ENCODE measurements at places on chromosomes 1 and 21.

GRCh38 chr1:80251591-80251990, 1245.1 kb upstream of the ADGRL4 start:
- DNase-seq: no peak

- no peak for DNase-seq
These were observed 320.2 kb downstream of the PDE4B start for GRCh38 chr1:66112744-66113400.

GRCh38 chr1:171940368-171940767, 99.1 kb downstream of the DNM3 start:
- no peak for DNase-seq

- DNase-seq: no peak
These were observed 11.5 kb downstream of the ABL2 start for GRCh38 chr1:179217943-179218507.

- DNase-seq: no peak
These were observed 16.6 kb downstream of the GRIK3 start for GRCh38 chr1:37017720-37018119.

DNA sequence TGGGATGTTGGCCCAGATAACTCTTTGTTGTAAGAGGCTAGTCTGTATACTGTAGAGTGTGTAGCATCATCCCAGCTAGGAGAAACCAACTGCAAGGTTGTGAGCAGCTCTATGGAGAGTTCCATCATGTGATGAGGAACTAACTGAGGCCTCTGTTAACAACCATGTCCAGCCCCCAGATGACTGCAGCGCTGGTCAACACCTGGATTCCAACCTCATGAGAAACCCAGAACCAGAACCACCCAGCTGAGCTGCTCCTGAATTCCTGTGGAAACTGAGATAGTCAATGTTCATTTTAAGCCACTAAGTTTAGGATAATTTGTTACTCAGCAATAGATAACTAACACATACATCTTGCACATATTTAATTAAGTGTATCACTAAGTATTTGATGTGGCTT, 41.6 kb upstream of the SLC2A1 start:
- DNase-seq: no peak

DNA sequence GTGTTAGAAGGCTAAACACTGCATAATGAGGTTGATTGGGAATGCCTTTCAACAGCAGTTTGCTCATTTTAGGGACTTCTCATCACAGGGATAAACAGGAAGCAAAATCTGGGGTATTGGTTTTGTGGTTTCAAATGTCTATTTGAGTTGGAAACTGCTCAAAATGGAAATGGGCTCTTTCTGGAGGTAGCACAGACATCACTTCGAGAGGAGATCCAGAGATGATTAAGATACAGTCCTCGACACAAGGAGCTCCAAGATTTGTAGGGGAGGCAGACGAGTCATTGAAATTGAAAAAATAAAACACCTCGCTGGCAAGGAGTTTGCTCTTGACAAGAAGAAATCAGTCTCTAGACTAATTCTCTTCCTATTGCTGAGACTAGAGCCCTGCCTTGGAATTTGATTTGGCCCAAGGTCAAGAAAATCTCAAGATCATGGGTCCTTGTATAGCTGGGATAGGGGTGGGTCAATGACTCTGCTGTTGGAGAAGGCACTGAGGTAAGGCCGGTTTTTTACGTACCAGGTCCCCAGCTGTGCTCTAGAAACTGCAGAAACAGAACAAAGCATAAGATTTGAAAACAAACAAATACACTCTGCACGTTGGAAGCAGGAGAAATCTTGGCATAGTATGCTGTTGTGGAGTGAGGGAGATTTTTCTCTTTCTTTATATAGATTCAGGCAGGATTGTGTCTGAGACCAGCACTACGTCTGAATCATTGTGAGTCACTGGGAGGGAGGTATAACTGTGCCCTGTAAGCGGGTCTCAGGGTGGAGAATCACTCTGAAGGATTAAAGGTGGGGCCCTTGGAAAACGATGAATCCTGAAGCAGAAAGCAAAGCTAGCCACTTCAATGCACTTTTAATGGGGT, 17.7 kb upstream of the KLHDC8A start:
- DNase-seq: peak; percentile 47

- DNase-seq: no peak
These were observed 4.4 kb downstream of the CYB561D1 start for GRCh38 chr1:109498161-109498801.

DNA sequence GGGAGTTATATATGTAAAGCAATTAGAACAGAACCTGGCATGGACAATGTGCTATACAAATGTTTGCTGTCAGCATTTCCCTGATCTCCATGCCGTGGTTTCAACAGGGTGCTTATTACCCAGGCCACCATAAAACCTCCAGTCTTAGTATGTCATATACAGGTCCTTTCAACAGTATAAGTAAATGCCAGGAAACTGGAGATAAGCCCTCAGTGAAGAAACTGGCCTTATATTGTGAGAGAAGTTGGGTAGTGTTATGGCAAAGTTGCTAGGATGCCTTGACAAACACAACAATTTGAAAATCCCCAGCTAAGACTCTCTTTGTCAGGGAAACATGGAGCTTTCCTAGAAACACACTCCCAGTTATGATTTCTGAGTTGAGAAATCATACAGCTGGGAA, 850.2 kb upstream of the ADAMTS5 start:
- DNase-seq: no peak

DNA sequence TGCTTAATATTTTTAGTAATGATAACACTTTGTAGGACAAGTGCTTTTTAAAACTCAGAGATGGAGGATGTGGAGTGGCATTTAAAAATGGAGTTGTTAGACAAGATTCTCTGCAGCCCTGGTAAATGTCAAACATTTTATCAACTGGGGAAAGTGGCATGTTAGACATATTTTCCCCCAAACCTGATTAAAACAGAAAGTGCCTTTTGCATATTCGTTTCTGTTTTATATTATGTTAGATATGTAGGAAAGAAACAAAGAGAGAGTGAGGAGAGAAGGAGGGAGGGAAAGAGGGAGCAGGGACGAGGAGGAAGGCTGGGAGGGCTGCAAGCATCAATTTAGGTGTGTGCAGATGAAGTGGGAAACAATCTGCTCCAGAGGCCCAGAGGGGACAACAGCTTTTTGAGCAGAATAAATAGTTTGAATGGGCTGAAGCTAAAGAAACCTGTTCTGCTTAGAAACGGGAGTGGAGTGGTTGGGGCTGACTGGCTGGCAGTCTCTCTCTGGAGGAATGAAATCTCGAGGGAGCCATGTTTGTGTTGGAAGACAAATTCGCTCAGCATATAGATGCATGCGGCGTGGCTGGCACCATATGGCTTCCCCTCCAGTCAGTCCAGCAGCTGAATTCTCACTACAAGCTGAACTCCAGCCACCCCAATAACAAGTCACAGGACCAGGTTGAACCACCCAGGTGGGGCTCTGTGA, 502.2 kb downstream of the AJAP1 start:
- DNase-seq: no peak

DNA sequence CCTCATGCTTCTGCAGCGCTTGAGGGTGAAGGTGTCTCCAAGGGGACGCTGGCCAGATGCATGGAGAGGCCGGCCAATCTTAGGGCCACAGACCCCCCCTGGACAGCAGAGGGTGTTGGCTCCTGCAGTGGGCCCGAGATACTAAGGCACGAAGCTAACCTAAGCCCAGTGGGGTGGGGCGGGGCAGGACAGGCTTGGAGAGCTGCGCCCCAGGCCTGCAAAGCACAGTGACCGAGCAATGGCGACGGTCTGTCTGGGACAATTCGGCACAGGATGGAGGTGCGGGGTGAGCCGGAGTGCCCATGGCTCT, 1.3 kb downstream of the FNDC10 start:
- DNase-seq: no peak

- peak; percentile 38 for DNase-seq
These were observed 56.0 kb downstream of the TTLL7 start for GRCh38 chr1:83942914-83943313.

- DNase-seq: peak; percentile 18
These were observed 10.9 kb upstream of the UBR4 start for GRCh38 chr1:19220991-19221390.

DNA sequence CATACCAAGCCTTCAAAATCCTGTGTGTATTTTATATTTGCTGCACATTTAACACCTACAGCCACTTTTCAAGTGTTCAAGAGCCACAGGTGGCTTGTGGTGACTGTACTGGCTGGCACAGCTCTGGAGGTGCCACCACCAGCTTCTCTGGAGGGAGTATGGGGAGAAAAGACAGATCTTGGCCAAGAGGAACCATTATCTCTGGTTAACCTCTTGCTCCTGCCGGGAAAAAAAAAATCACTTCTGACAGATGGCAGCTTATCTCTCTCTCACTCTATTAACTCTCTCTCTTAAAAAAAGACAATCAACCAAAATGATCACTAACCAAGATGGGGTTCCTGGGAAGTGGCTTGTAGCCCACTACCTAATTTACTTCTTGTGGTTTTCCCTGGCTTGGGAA, 1.2 kb upstream of the RIIAD1 start:
- no peak for DNase-seq

- DNase-seq: no peak
These were observed 66.4 kb downstream of the DAB1 start for GRCh38 chr1:57357462-57357861.

DNA sequence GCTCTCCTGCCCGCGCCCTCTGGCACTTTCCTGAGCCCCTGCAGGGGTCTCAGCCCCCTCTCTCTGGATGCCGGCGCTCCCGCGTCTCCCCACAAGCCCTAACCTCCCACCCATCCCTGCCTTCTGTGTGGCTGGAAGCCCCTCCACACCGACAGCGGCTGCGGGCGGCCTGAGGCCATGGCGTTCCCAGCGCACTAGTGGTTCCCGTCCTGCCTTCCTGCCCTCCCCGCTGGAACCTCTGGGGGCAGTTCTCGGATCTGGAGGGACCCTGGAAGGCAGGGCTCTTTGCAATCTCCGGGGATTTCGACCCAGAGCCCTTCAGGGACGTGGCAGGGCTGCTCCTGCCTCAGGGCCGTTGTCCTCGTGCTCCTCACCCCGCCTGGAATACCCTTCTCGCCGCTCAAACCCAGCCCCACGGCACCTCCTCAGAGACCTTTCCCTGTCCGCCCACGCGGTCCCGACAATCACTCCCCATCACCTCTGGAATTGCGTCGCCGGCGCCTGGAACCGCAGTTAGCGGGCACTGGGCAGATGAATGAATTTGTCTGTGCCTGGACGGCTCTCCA, 493 bp upstream of the ESPN start:
- no peak for DNase-seq

- no peak for DNase-seq
These were observed 15.6 kb upstream of the RAP1A start for GRCh38 chr1:111603979-111604378.

DNA sequence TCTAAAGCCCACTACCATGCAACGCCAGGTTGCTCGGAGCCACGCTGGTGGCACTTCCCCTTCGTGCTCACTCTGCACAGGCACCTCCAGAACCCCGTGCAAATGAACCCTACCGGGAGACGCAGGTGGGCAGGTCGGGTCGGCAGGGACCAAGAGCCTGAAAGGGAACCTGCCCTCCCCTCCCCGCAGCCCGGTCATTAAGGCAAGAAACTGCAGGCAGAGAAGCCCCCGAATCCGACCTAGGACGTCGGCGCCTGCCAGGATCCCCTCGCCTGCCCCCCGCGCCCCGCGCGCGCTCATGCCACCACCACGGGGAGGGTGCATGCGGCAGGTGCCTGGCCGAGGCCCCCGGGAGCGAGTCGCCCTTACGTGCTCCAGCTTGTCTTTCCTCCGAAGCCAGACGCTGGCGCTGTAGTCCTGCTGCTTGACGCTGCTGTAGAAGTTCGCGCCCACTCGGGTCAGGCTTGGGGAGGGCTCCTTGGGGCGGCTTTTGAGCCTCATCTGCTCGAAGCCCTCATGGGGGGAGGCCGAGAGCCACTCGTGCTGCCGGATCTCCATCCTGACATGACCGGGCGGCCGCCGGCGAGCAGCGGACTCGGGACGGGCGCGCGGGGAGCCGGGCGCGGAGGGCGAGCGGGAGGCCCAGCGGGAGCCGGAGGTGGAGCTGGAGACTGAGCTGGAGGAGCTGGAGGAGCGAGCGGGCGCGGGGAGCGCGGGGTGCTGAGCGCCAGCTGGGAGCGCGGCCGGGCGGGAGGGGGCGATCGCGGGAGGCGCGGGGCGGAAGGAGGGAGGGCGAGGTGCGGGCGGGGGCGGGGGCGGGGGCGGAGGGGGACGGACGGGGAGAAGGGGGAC, 552 bp downstream of the PLD5 start:
- peak; percentile 80 for DNase-seq

GRCh38 chr1:29450591-29450990, 214.3 kb downstream of the PTPRU start:
- peak; percentile 11 for DNase-seq

GRCh38 chr1:67227196-67227595, 60.9 kb downstream of the IL23R start:
- DNase-seq: no peak

- no peak for DNase-seq
These were observed 15.0 kb upstream of the LRP8 start for GRCh38 chr1:53342735-53343470.

- no peak for DNase-seq
These were observed at the start of gene CADM3 for GRCh38 chr1:159171254-159171687. Gene CADM3 (plus strand): TSS chr1:159171615. CDS start chr1:159171766, 151 bp downstream.

- DNase-seq: no peak
These were observed 9.2 kb downstream of the C1orf198 start for GRCh38 chr1:230858918-230859729.

GRCh38 chr1:37267111-37267835, 207.1 kb upstream of the ZC3H12A start:
- no peak for DNase-seq

DNA sequence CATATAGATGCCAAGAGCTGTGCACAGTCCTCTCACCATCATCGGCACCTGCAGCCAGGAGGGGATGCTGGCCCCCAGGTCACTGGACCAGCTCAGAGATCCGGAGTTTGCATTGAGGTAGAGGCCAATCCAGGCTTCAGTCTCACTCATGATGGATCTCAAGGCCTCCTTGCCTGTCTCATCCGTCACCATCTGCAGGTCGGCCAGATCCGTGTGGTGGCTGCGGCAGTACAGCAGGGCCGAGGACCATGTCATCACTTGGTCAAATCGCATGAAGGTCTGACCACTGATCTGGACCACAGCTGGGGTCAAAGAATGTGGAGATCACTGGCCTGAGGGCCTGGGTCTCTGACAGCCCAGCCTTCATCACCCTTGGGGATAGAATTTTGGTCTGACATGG, 6.6 kb downstream of the CLEC20A start:
- DNase-seq: no peak

- peak; percentile 64 for DNase-seq
These were observed 705 bp downstream of the KHDRBS1 start for GRCh38 chr1:32014199-32014947.

DNA sequence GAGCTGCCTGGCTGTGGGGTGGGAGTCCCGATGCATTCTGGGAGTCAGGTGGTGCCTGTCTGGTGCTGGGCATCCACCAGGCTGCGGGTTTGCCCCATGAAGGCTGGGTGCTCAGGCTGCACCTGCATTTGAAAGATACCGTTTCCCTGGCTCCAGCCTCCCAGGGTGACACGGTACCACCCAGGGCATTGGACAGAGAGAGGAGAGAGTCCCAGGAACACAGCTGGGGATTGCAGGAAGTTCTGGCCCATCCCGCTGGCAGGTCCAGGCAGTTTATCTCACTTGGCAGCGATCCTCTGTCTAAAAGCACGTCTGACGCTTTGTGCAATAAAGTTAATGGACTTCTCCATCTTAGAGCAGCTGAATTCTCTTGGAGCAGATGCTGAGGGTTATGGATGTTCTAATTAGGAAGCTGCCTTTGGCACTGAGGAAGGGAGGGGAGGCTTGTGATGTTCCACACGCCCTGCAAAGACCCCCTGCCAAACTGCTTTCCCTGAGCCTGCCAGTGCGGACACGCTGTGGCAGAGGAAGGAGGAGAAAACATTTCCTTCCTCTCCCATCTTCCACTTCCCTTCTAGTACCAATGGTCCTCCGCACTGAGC, 246.9 kb downstream of the GRIK3 start:
- no peak for DNase-seq

GRCh38 chr1:47629201-47629600, 191.4 kb downstream of the FOXD2 start:
- no peak for DNase-seq
